ENCODE measurements at places on chromosomes 3 and 15.
A peak's percentile ranks its signal among the peaks of the same experiment; 100 is the strongest.

DNA sequence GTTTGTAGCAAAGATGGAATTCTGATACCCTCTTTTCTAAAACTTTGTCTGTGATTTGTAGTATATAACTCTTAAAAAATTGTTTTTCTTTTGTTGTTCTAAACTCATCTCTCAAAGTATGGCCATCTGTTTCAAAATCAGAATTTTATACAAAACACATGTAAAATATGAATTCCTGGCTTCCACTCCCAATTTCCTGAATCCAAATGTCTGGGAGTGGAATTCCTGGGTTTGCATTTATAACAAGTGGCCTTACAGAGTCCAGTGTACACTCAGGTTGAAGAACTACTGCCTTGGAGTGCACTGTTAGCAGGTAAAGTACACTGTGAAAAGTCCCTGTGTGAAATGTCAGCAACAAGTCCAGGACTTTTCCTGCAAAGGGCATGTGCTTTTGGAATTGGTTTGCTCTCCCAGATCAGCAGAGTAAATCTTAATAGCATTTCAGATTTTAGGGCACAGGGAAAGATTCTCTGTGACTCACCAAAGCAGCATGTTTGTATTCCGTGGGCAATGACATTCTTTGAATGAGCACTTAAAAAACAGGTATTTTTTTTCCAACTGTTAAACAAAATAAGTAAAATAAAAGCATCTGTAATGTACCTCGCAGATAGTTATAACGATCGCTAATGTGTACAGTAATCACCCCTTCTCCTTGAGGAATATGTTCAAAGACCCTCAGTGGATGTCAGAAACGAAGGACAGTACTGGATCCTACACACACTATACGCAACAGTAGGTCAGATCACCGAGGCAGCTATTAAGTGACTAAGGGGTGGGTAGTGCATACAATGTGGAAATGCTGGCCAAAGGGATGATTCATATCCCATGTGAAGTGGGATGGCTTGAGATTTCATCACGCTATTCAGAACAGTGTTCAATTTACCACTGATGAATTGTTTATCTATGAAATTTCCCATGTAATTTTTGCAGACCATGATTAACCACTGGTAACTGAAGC is 2.0 kb upstream of the CLDN16 start:
- DNase-seq, result no peak

GRCh38 chr15:74127255-74127953 is 3.0 kb upstream of the ISLR2 start:
- DNase-seq, result peak; percentile 77

- DNase-seq, result no peak
These were observed 3.1 kb upstream of the FAM240A start for GRCh38 chr3:46609212-46609721.

DNA sequence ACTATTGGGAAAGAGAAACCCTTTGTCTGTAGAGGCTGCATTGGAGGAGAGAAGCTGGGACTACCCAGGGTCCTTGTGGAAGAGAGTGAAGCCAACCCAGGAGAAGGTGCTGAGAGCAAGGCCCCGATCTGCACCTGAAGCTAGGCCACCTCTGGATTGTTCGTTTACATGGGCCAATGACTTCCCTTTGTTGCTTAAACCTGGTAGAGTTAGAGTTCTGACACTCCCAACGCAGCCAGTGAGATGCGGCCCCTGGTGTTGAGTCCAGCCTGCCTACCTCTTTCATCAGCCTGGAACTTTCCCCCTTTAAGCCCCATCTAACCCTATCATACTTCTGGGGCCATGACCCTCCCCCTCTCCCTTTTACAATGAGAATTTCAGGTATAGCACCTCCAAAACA is 30.8 kb downstream of the CCDC13 start:
- DNase-seq, result no peak

DNA sequence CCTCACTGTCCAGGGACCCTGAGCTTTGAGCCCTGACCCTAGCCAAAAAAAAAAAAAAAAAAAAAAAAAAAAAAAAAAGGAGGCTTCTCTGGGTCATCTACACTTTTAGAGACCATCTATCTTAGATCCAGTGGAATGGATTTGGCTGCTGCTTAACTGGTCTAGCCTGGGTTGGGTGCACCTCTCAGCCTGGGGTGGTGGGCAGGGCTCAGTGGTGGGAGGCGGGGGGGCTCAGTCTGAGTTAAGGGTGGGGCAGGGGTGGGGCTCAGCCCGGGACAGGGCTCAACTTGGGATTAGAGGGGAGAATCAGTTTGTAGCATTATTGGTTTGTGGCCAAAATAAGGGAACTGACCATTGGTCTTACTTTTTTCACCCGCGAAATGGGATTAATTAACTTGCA is 139.2 kb downstream of the TPRA1 start:
- DNase-seq, result no peak

DNA sequence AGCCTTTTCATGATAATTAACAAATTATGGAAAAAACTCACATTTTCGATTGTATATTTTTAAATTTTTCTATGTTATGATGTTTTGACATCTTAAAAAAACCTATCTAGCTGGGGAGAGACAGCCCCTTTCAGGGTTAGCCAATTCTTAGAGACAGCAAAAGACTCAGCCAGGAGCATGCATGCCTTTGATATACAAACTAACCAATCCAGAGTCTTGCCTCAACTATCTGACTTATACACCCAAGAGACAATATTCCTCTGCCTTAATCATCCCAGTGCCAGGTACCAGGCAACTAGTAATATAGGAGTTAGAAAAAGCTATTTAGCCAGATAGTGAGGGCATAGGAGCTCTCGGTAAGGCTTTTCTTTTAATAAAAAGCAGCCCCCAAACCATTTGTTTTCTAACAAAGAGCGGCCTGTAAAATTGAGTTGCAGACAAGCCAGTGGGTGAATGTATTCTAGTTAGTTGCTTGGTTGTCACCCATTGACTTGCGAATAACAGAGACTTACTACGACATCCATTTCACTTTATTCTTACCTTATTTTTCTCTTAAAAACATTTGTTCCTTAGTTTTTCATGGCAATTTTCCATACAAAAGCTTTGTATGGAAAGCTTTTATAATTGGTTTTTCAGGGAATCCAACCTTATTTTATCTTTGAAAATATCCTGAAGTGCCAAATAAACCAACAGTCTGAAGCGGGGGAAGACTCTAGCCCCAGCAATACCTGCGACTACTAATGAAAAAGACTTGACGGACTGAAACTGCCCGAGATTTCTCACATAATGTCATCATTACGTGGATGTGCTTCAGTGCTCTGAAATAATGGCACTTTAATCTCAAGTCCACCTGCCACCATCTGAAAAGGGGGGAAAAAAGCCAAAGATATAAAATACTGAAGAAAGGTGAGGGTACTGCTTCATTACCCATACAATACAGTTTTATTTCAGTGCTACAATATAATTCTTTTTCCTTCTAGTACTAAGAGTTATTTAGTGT is 64.6 kb upstream of the ATP2C1 start:
- no peak for DNase-seq

Measured in pancreas (tissue), 10 donors.